KG1 (cell line): ENCODE measurements at places on chromosomes 3 and 15.

- no peak for DNase-seq
Observed at GRCh38 chr3:130729154-130729553, 17.5 kb downstream of the PIK3R4 start.

GRCh38 chr3:42349765-42350594, 60.4 kb downstream of the LYZL4 start:
- no peak for DNase-seq

DNA sequence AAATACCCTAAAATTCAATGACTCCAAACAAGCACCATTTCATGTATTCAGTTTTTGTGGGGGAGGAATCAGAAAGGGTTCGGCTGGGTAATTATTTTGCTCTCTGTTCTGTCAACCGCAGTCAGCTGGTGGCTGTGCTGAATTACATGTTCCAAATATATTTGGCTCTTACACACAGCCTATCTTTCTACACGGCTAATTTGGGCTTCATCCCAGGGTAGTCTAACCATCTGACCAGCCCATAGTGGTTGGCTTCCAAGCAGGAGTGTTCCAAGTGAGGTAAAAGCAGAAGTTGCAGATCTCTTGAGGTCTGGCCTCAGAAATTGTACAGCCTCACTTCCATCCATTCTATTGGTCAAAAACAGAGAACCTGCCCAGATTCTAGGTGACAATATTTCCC, 760.8 kb upstream of the SEMA6D start:
- DNase-seq = no peak

DNA sequence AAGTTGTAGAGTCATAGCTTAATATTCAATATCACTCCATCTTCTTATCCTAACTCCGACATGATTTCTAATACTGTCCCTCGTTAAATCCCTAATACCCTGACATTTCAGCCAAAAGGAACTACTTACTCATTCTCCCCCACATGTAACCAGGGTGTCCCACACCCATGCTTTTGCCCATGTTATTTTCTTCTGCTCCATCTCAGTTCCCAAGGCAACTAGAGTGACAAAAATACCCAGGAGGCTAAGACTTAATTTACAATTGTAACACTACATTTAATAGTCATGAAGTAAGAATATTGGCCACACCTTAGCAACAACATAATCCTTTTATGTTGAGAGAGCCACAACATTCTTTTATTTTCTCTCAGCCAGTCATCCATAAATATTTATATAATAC, 248.5 kb upstream of the TGFBR2 start:
- no peak for DNase-seq

GRCh38 chr3:5302661-5303060, 115.2 kb downstream of the EDEM1 start:
- DNase-seq = no peak

GRCh38 chr3:87272718-87273341, 3.6 kb downstream of the POU1F1 start:
- no peak for DNase-seq

DNA sequence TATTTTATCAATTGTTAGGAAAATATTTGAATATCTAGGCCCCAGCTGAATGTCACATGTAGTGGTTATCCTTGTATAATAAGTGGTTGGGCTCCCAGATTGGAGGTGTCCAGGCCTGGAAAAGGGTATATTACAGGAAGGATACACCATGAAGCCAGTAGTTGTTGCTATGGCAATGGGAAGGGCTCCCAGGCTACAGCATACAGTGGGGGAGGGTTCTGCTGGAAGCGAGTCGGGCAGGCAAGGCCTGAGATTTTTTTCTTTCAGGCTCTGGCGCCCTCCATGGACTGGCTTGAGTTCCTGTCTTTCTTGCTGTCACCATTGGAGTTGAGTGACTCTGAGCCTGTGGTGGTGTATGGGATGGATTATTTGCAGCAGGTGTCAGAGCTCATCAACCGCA, 8.9 kb downstream of the ECE2 start:
- DNase-seq = no peak

- DNase-seq = no peak
Observed at GRCh38 chr3:190012314-190012782, 108.3 kb downstream of the P3H2 start.

GRCh38 chr15:80638553-80639167, 56.5 kb upstream of the ABHD17C start:
- DNase-seq = no peak

DNA sequence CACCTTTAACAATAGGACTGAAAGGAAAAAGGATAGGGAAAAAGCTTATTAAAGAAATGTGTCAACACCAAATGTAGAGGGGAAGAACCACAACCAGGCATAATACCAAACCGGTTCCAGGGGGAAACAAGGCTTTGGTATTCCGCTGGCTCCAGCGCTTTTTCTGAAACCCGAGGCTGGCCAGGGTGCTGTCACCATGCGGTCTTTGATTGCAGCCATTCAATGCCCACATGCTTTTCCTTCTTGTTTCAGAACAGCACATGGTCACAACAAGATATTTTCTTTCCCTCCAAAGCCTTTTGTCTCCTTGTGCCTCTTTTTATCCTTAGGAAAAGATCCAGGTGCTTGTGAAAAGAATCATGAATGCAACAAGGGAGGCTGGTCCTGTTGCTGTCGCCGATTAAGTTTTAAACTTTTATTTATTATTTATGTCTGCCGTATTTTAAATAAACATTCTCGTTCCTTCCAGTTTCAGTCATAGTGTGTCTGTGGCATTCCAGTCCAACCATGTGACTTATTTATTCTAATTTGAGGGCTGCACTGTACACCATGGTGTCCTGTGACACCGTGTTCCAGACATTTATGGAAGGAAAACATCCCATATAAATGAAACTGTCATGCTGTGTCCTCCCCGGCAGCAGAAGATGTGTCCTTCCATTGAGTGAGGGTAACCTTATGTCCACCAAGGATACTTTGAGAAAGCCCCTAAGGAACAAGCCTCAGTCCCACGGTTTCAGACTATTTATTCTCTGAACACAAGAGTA, 41.1 kb downstream of the CCK start:
- no peak for DNase-seq

DNA sequence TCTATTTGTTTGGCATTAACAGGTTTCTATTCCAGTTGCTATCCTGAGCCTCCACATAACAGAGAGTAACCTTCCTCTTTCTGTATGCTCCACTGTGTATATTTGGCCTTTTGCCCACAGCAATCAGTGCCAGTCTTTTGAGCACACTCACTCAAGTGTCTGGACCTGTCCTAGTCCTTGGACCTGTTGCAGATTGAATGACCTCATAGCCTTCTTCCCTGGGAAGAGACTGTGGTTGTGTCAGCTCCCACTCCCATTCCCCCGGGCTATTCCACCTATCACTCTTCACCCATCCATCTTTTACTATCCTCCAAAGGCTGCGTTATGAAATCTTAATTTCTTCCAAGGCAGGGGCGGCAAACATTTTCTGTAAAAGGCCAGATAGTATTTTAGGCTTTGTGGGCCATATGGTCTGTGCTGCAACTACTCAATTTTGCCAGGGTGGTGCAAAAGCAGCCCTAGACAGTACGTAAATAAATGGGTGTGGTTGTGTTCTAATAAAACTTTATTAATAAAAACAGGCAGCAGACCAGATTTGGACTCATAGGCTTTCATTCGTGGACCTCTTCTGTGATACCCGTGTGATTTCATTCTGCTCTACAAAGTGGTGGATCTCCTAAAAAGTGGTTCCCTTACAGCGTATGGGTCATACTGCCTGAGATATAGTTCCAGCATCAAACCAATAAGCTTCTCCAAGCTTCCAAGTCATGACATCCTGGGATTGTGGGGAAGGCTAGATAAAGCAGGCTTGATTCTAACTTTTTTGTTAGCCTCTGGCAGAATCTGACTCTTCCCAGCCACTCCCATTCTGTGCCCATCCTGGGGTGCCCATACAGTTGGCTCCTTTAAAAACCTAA, 57.4 kb downstream of the CDAN1 start:
- no peak for DNase-seq

GRCh38 chr15:96728591-96728990, 398.1 kb downstream of the NR2F2 start:
- DNase-seq = no peak

- no peak for DNase-seq
Observed at GRCh38 chr3:115789481-115789880, 166.2 kb downstream of the GAP43 start.

GRCh38 chr15:53251523-53251922, 461.4 kb upstream of the ONECUT1 start:
- no peak for DNase-seq
